ENCODE measurements at places on chromosomes 1 and 21.

DNA sequence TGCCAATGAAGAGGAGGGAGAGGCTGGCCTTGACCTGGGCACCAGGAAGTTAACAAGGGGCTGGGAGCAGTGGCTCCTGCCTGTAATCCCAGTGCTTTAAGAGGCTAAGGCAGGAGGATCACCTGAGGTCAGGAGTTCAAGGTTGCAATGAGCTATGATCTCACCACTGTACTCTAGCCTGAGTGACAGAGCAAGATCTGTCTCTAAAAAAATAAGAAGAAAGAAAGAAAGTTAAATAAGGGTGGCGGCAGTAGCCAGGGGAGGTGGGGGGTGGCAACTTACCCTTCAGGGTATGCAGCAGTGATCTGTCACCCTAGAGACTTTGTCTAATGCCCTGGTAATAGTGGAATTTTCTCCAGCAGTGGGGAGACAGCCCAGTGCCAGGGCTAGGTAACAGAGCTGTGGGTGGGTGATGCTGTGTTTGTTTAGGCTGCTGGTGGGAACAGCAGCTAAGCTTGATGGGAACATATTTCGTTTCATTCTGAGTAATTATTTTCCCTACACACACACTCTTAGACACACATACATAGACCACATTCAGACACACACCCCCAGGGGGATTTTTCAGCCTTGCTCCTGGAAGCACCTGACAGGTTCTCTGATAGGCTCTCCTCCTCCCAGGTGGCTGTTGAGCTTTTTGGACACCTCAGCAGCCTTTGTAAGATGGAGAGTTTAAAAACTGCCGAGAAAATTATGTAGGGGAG is 11.3 kb upstream of the SYT6 start:
- no peak for DNase-seq

DNA sequence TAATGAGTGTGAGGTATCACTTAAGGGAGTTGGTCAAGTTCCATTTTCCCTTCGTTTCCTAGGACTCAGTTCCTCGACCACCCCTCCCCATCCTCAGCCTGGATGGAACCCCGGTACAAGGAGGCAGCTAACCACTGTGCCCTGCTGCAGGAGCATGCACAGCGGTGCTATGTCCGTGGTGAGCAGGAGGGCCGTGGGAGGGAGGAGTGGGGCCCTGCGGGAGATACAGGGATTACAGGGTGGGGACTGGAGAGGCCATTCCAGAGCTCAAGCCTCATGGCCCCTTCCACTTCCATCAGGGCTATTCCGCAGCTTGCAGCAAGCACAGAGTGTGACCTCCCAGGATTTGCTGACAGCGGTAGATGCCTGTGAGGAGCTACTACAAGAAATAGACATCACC is 25.8 kb downstream of the HYI start:
- DNase-seq: no peak

GRCh38 chr1:11541236-11541635 is 62.3 kb downstream of the DISP3 start:
- DNase-seq: no peak

DNA sequence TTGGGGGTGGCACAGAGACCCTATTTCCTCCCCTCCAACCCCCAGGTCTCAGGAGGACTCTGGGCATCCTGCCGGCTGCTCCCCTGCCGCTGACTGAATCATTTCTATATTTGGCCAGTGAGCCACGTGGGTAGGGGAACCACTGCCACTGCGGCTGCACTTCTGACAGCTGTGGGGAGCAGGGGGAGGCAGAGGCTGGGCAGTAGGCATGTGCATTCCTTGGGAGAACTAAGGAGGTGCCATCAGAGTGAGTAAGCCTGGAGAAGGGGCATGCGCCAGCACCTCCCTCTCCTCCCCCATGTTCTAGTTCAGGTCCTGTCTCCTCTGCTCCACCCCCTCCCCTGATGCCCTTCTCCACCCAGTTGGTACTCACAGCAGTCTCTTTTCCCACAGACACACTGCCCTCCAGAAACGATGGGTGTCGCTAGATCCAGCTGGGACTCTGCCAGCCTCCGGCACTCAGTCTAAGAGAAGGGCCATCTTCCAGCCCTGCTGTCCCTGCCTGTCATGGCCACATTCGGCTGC is 12.0 kb downstream of the PPFIA4 start:
- peak; percentile 60 for DNase-seq

GRCh38 chr1:152942161-152942560 is 4.8 kb upstream of the SPRR5 start:
- no peak for DNase-seq

GRCh38 chr1:236284291-236284721 is 2.5 kb upstream of the ERO1B start:
- DNase-seq: no peak

DNA sequence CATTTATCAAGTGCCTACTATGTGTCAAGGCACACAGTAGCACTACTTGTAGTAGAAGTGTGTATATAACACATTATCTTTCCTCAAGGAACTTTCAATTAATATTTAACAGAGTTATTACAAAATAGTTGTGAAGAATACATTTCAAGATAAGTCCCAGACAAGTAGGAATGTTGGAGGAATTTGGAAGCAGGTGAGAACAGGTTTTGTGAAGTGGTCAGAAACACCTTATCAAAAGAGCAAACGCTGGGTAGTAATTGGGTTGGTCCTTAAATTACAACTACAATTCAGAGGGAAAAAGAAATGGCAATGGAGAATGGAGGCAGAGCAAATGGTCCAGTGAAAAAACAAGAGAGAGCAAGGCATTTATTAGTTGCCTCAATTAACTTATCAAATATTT is 218.8 kb downstream of the ADGRL2 start:
- DNase-seq: no peak

GRCh38 chr21:26368591-26369320 is 198.2 kb upstream of the APP start:
- DNase-seq: no peak

- no peak for DNase-seq
Observed at GRCh38 chr21:40421121-40421520, 425.8 kb downstream of the DSCAM start.

DNA sequence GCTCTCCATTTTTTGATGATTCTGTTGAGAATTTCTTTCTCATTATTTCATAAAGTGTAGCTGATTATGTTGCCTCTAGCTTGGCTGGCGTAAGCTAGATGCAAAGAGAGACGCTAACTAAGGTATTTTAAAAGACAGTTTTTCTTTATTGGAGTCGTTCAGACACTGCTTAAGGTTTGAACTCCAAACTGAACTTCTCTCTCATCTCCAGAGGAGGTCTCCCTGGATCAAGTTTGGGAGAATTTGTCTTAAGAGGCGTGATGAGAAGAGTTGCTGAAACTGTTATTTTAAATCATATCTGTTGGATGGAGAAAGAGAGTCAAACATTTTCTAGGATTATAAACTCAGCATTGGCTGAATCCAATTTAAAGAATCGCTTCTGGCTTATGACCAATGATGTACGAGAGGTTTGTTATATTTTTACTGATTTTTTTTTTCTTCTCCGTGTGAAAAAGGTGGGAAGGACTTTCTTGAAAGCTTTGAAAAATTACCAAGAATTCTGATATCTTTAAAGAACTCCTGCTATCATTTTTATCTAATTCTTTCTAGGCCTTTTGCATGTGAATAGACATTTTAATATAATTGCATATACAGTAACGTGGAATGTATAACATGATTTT is 34.0 kb downstream of the MAP3K7CL start:
- peak; percentile 89 for DNase-seq

DNA sequence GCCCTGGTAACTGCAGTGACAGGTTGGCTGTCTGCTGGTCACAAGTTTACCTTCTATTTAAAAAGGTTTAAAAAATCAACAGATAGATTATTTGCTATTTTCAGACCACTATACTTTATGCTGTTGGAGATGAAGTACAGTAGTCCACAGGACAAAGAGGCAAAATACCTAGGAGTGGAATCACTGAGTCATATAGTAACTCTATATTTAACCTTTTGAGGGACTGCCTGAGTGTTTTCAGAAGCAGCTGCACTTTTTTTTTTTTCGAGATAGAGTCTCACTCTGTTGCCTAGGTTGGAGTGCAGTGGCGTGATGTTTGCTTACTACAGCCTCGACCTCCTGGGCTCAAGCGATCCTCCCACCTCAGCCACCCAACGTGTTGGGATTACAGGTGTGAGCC is 11.7 kb downstream of the CNIH4 start:
- no peak for DNase-seq

DNA sequence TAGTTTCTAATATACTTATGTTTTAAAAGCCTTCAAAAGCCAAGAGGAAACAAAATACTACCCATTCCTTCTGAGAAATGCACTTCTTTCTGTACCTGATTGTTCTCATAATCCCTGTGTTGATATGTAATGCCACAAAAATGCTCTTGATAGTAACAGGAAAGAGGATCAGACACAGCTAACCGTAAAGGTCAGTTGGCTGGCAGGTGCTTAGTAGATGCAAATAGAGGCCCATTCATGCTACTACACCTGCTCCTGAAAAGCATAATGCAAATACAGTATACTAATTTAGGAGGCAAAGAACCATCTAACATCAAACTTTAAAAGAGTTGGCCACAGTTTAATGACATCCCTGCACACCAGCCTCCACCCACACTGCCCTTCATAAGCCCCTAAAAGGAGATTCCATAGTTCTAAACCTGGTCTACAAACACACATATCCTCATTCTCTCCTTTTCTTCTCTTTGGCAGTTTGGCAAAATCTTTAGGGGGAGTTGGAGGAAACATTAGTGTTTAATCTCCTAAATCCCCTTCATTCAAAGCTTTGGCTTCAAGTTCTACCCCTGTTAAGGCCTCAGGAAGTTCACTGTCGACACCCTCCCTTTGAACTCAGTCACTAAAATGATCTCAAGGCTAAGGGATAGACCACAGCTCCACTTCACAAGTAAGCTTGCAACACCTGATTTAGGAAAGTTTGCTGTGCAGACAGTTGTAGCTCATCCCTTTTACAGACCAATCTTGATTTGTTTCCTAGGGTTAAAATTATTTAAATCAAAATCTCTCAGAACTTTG is 2.9 kb upstream of the CD46 start:
- no peak for DNase-seq

- no peak for DNase-seq
Observed at GRCh38 chr1:159005676-159006075, 4.0 kb upstream of the IFI16 start.

DNA sequence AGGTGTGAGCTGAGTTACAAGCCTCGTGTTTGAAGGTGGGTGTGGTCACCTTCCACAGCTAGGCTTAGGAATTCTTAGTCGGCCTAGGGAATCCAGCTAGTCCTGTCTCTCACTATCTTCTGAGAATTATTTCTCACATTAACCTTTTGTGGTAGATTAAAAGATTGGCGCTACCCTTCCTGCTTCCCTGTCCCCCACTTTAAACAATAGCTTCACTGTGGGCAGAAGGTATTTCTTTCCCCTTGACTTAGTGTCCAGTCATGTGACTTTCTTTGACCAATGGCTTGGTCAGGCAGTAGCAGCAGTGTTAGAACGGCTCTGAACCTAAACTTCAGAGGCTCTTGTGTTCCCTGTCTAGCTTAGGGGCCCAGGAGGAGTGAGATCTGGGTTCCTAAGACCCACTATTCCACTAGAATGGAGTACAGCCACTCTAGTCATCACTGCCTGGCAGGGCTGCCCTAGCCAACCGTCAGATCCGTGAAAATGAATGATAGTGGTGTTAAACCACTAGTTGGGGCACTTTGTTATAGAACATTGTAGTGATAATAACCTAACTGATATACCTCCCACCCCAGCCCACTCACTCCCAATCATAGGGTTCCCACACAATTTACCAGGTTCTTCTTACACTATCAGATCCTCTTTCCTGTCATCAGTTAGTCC is 13.9 kb upstream of the C1orf141 start:
- peak; percentile 18 for DNase-seq

GRCh38 chr21:42931560-42932235 is 6.3 kb upstream of the ERVH48-1 start:
- DNase-seq: no peak

DNA sequence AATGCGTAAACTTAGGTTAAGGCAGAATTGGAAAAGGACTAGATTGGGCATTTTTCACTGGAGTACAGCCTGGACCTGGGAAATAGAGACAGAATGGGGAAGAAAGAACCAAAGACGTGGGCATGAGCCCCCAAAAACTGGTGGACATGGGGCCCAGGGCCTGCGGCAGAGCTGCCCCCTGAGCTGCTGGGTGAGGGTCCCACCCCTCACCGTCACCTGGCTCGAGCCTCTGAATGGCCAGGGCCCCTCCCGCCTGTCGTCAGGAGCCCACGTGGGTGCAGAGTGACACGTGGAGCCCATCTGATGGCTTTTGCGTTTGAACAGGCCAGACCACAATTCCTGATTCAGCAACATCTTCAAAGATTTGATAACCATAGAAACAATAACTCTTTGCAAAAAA is 360.9 kb upstream of the VAMP3 start:
- no peak for DNase-seq

- DNase-seq: no peak
Observed at GRCh38 chr1:44261962-44262361, 48.7 kb downstream of the DMAP1 start.

GRCh38 chr1:27856561-27857343 is 15.6 kb upstream of the THEMIS2 start:
- no peak for DNase-seq

DNA sequence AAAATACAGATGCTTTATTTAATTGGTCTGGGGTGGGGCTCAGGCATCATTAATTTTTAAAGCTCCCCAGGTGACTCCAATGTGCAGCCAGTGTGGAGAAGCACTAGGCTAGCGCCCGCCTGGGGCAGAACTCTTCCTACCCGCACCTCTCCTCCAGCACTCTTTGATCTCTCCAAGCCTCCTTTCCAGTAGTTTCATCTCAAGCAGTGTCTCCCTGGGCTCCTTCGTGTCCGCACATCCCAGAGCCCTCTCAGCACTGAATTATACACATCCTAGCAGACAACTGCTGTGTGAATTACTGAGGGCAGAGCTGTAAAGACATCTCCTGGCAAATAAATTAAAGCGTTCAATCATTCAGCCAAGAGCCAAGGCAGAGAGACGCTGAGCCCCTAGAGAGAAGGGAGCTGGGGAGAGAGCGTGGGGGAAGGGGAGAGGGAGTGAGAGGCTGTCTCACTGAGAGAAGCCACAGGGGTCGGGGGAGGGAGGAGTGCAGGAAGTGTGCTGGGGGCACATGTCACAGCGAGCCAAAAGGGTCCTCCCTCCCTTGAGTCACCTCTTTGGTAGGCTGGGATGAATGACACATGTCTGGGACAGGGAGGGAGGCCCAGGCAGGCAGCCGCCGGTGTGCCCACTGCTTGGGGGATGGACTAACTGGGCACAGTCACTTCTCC is 21.0 kb upstream of the PARP1 start:
- peak; percentile 30 for DNase-seq

- DNase-seq: peak; percentile 94
Observed at GRCh38 chr1:58784758-58785441, 1.1 kb upstream of the JUN start.

DNA sequence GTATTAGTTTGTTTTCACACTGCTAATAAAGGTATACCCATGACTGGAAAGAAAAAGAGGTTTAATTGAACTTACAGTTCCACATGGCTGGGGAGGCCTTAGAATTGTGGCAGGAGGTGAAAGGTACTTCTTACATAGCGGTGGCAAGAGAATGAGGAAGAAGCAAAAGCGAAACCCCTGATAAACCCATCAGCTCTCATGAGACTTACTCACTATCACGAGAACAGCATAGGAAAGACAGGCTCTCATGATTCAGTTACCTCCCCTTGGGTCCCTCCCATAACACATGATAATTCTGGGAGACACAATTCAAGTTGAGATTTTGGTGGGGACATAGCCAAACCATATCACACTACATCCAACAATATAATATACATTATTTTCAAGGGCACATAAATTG is 145.7 kb upstream of the BARHL2 start:
- no peak for DNase-seq

GRCh38 chr1:109792056-109792831 is 28.5 kb upstream of the EPS8L3 start:
- DNase-seq: peak; percentile 95
